ENCODE measurements at places on chromosomes 12 and 14.

DNA sequence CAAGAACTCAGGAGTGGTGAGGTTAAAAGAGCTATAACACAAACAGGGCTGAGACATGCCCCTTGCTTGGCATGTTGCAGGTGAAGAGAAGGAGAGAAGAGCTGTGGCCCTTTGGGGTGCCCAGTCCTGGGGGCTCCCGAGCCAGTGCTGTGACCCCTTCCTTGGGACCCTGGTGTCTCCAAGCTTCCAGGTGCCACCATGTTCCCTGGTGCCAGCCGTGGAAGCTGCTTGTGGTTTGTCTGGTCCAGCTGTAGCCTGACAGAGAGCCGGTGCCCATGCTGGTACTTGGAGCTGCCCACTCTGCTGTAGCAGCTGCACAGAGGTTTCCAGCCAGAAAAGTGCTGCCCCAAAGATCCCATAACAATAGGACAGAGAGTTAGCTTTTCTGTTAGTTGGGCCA is 159.2 kb upstream of the SLC38A2 start:
- no peak overlapping the region for H3K4me3 ChIP-seq
- H3K4me1 ChIP-seq, result peaks cover 11% of the 10 kb centered on the region
- peaks cover 29% of the 10 kb centered on the region for H3K36me3 ChIP-seq
- DNase-seq, result no peak

DNA sequence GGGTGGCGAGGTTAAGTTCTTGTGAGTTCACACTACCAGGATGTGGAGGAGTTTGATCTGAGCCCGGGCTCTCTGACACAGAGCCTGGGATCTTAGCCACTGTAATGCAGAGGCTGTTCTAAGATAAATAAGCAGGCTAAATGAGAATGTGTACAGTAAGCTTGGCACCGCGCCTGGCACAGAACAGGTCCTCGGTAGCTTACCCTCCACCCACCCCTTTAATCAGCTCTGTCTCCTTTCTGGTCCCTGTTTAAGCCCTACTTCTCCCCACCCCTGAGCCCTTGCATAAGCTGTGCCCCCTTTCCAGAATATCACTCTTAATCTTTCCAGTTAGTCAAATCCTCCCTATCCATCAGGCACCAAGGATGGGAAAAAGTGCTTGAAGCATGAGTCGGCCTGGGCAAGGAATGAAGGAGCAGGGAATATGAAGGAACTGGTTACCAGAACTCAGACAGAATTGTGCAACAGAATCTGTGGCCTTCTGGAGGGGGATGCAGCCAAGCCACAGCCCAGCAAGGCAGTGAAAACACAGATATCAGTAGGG is 32.8 kb upstream of the CMKLR1 start:
- no peaks in the 10 kb centered on the region for H3K4me1 ChIP-seq
- no peak overlapping the region for H3K4me3 ChIP-seq
- no peak for DNase-seq
- H3K27me3 ChIP-seq, result no peaks in the 10 kb centered on the region
- H3K27ac ChIP-seq, result no peak overlapping the region

GRCh38 chr14:105733081-105734065 is 207.0 kb downstream of the TMEM121 start:
- H3K36me3 ChIP-seq, result no peaks in the 10 kb centered on the region
- H3K4me1 ChIP-seq, result no peaks in the 10 kb centered on the region
- H3K27me3 ChIP-seq, result peaks cover 6% of the 10 kb centered on the region
- no peak for DNase-seq
- no peak overlapping the region for H3K27ac ChIP-seq
- no peak overlapping the region for H3K4me3 ChIP-seq

- H3K4me1 ChIP-seq, result peaks cover 32% of the 10 kb centered on the region
- H3K36me3 ChIP-seq, result no peaks in the 10 kb centered on the region
- H3K27me3 ChIP-seq, result no peaks in the 10 kb centered on the region
- no peak for DNase-seq
- H3K27ac ChIP-seq, result no peak overlapping the region
These were observed 3.0 kb upstream of the RBMS2 start for GRCh38 chr12:56518570-56518969.

DNA sequence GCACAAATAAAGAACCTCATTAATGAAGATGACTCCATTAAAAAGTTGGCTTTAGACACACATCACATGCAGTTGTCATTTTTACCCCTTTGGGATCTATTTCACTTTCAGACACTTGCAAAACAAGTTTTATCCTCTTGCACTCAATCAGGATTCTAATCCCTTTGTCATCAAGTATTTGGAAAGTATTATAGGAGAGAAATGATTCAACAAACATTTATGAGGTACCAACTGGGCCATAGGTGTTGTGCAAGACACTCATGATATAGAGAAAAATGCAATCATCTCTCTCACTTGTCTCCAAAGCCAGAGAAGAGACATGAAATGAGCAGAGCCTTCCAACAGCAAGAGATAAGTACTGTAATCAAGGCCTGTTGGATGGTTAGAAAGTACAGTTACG is 327.7 kb downstream of the RMST start:
- no peaks in the 10 kb centered on the region for H3K36me3 ChIP-seq
- no peaks in the 10 kb centered on the region for H3K27me3 ChIP-seq
- no peaks in the 10 kb centered on the region for H3K4me1 ChIP-seq
- no peak for DNase-seq
- H3K27ac ChIP-seq, result no peak overlapping the region

DNA sequence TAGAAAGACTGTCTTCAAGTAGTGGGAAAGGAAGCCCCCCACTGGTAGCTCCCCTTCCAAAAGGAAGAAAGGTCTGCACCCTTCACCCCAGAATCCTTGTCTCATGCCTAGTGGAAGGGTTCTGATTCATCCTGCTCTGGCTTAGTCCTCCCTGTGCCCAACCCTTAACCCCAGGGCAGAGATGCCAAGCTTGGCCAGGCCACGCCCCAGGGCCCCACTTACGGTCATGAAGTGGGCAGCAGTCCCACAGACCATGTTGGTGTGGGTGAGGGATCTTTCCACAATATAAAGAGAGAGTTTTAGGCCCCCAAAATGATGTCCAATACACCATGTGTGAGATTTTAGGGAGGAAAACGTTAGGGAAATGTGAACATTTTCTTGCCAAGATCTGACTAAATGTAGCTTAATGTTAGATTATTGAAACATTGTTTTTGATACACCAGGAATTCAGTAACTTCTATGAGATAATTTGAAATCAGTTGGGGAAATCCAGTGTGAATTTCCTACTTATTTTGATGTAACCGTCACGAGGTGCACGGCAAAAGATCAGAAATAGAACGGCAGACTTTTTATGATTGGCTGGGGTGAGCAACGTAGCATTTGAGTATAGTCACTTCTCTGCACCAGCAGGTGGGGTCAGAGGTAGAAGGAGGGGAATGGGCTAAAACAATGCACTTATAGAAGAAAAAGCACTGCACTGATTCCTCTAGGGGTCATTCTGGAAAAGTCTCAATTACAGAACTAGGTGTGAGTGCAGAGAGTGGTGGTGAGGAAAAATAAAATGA is 8.2 kb upstream of the SSPN start:
- no peak overlapping the region for H3K27ac ChIP-seq
- peaks cover 36% of the 10 kb centered on the region for H3K27me3 ChIP-seq
- H3K4me1 ChIP-seq, result no peaks in the 10 kb centered on the region
- no peak overlapping the region for H3K4me3 ChIP-seq
- no peaks in the 10 kb centered on the region for H3K36me3 ChIP-seq

GRCh38 chr12:26937443-26937862 is 328 bp downstream of the INTS13 start:
- H3K27me3 ChIP-seq, result no peaks in the 10 kb centered on the region
- peak overlapping the region; percentile 94 for H3K27ac ChIP-seq
- peaks cover 62% of the 10 kb centered on the region for H3K4me1 ChIP-seq
- H3K36me3 ChIP-seq, result peaks cover 33% of the 10 kb centered on the region

- no peak for DNase-seq
- H3K4me3 ChIP-seq, result no peak overlapping the region
- H3K36me3 ChIP-seq, result no peaks in the 10 kb centered on the region
- no peaks in the 10 kb centered on the region for H3K27me3 ChIP-seq
These were observed 1973.0 kb upstream of the FLRT2 start for GRCh38 chr14:83556746-83557453.

GRCh38 chr12:92073094-92073493 is 72.6 kb downstream of the BTG1 start:
- H3K36me3 ChIP-seq, result peaks cover 14% of the 10 kb centered on the region
- no peak for DNase-seq
- no peak overlapping the region for H3K27ac ChIP-seq
- H3K27me3 ChIP-seq, result no peaks in the 10 kb centered on the region
- peaks cover 26% of the 10 kb centered on the region for H3K4me1 ChIP-seq

- DNase-seq, result no peak
- no peak overlapping the region for H3K27ac ChIP-seq
- peaks cover 6% of the 10 kb centered on the region for H3K27me3 ChIP-seq
- H3K36me3 ChIP-seq, result no peaks in the 10 kb centered on the region
These were observed 29.2 kb downstream of the PRMT8 start for GRCh38 chr12:3520168-3520567.

GRCh38 chr14:100108840-100109593 is 43.8 kb downstream of the EVL start:
- no peaks in the 10 kb centered on the region for H3K27me3 ChIP-seq
- no peak overlapping the region for H3K4me3 ChIP-seq
- H3K27ac ChIP-seq, result peak overlapping the region; percentile 86

Data from activated T-helper 2 cell treated with anti-CD3 and anti-CD28 coated beads, Interferon-gamma antibody, Interleukin-2, Interleukin-4, amounts not matched to agents 10 μg/mL and 5 μg/mL and 100 μg/mL, durations not matched to agents 14 hours and 24 hours and 36 hours (primary cell).